CD4-positive, alpha-beta T cell treated with Interleukin-17A for 1 hour (primary cell): ENCODE measurements at places on chromosomes 11 and 22.

GRCh38 chr11:44319170-44319551 is 9.2 kb upstream of the ALX4 start:
- no peak for DNase-seq

GRCh38 chr11:11909727-11910126 is 68.0 kb downstream of the USP47 start:
- DNase-seq, result no peak

DNA sequence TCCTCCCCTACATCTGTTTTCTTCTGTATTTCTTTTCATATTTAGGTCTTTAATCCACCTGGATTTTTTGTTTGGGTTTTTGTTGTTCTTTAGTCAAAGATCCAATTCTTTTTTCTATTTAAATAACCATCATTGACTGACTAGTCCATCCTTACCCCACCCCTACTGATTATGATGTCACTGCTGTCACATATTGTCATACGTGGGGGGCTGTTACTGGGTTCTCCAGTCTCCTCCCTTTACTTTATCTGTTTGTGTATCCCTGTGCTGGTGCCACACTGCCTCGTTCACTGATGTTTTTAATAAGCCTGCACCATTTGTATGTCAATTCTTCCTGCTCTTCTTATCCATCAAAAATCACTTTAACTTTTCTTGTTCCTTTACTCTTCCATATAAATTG is 6.9 kb upstream of the DCPS start:
- no peak for DNase-seq

- DNase-seq, result no peak
Measured at GRCh38 chr11:71242391-71242790, 10.0 kb downstream of the SHANK2 start.

DNA sequence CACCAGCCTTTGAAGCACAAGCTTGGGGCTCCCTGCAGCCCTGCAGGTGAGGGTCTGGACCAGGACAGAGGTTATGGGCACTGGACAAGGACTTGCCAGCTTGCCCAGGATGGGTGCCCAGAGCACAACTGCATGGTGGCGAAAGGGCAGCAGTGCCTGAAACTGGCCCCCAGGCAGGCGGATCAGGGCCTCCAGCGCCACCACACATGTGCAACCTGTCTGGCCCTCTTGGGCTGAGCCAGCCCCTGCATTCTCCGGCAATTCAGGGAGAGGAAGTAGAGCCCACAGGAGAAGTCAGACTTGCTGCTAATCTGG is 18.8 kb downstream of the MB start:
- DNase-seq, result no peak

GRCh38 chr22:36048911-36049677 is 20.5 kb upstream of the RBFOX2 start:
- DNase-seq, result no peak

GRCh38 chr11:62061356-62062222 is 62.2 kb upstream of the INCENP start:
- DNase-seq, result no peak

DNA sequence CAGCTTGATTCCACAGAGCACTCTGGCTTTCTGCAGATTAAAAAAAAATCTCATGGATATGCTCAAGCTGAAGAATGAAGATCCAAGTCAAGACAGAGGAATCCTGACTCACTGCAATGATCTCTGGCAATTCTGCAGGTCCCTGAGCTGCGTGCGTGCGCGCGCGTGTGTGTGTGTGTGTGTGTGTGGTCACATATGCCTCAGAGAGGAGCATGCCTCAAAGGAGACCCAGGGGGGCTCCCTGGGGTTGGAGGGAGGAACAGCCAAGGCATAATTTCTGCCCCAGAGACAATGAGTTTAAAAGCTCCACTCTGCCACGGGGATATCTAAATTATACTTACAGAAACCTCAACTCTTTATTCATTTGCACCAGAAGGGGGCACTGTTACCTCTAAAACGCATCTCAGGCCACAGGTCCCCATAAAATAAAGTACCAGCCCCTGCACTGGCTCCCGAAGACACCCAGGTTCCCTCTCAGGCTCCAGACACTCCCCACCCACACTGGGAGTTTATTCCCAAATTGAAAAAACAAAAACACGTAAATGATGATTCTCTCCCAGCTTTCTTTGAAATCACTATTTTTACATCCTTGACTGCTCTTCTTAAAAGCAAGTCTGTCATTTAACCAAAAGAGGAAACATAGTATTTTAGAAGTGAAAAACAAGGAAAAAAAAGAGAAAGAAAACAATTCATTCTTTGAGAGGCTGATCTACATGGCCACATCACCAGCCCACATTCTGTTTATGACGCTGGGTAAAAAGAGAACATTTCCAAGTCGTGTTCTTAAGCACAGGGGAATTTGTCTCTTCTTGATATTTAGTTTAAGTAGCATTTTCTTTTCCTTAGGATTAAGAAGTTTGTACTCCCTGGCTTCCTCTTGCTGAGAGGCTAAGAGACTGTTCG is 401.0 kb downstream of the LARGE1 start:
- peak; percentile 12 for DNase-seq

GRCh38 chr11:77069336-77069968 is 2.7 kb downstream of the CAPN5 start:
- no peak for DNase-seq

DNA sequence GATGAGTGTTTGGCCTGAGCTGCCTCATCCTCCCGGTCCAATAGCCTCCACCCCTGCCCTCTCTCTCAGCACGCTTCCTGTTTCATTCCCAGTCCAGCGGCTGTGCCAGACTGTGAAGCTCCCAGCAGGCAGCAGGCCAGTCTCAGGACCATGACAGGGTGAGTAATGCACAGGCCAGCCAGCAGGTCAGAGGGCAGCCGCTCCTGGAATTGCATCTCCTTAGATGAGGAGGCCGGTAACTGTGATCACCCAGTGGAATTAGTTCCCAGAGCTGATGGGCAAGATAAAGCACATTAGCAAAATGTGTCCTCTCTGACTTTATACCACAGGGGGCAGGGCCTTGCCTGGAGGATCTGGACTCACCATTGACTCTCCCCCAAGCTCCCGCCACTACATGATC is 251.2 kb downstream of the ETS1 start:
- no peak for DNase-seq

DNA sequence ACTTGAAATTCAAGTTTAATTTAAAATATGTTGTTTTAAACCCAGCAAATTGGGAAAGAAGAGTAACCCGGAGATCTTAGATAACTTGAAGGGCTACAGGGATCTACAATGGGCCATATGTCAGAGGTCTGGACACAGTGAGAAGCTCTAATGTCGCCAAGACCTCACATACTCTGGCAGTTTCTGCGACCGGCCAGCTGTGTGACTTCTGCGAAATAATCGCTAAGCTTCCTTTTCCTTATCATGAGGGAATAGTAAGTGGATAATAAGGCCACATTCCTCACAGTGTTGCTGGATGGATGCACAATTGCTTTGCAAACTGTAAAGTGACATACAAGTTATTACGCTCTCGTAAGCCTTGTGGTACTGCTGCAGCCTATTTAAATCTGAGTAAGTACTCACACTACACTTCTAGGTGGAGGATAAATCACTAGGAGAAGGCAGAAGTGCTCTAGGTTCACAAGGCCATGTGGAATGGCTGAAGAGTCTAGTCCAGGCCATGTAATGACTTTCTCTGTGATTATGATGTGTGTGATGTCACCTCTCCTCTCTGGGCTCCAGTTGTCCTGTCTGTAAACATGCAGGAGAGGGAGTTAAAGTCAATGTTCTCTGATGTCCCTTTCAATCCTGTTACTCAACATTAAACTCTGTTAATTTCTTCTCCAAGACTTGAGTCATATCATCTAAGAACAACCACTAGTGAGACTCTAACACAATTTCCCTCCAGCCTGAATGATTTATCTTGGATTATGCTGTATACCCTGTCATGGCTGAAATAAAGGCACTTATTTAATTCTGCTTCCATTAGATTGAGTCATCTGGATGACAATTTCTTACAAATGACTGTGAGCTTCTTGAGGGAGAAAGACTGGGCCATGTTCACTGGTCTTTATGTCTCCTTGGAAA is 192.6 kb upstream of the NARS2 start:
- DNase-seq, result no peak

GRCh38 chr22:30047364-30047738 is 32.9 kb upstream of the HORMAD2 start:
- peak; percentile 74 for DNase-seq

- DNase-seq, result no peak
Measured at GRCh38 chr11:118277312-118277711, 13.2 kb upstream of the MPZL2 start.

GRCh38 chr11:119608781-119609180 is 120.2 kb downstream of the NECTIN1 start:
- DNase-seq, result no peak

GRCh38 chr11:112555491-112556364 is 295.1 kb upstream of the PLET1 start:
- DNase-seq, result peak; percentile 59

- DNase-seq, result no peak
Measured at GRCh38 chr11:72720784-72721183, 31.4 kb downstream of the ARAP1 start.
